ENCODE measurements at places on chromosomes 3 and 15.

- DNase-seq = no peak
Observed at GRCh38 chr3:119340446-119340845, 46.3 kb downstream of the ARHGAP31 start.

DNA sequence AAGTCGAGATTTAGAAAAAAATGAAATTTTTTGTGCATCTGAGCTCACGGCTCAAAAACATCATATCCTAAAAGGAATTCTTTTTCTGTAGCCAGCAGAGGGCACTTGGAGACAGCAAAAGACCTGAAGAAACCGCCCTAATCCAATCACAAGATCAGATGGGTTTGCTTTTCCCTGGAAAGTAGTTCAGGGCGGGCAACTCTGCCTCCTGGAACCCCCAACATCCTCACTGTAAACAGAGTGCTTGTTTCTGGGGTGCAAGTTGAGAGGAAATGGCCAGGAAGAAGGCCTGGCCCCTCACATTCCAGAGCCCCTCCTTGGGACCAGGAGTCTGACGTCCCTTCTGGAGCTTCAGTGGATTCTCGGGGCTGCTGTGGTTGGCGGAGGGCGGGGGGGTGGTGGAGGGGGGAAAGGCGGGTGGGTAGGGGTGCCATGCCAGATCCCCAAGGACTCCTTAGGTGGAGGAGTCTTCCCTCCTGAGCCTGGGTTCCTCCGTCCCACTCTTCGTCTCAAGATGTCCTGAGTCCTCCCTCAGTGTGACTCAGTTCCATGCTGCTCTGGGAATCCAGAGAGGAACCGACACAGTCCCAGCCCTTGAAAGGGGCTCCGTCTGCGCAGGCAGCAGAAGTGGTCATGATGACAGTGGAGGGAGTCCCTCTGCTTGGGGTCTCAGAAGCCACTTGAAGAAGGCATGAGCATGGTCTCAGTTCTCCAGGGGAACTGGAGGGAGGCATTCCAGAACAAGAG, 35.9 kb downstream of the CCK start:
- DNase-seq = peak; percentile 3

DNA sequence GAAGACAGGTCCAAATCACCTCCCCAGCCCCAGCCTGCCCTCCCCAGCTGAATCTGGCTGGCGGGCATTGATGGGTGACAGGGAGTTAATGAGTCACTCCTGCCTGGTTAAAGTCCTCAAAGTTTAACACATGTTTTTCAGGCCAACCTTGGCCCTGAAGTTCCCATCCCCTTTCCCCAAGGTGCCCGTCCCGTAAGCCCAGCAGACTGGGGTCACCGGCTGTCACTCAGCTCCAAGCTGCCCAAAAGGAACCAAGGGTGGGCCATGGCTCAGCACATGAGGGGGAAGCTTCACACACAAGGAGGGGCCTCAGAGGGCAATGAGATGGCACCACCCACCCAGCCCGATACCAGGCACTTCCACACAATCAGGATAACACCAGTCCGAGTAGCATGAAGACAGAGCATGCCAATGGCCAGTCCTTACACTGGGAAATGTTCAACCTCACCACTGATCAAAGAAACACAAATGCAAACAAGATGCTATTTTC, 10.2 kb upstream of the KLF15 start:
- no peak for DNase-seq

DNA sequence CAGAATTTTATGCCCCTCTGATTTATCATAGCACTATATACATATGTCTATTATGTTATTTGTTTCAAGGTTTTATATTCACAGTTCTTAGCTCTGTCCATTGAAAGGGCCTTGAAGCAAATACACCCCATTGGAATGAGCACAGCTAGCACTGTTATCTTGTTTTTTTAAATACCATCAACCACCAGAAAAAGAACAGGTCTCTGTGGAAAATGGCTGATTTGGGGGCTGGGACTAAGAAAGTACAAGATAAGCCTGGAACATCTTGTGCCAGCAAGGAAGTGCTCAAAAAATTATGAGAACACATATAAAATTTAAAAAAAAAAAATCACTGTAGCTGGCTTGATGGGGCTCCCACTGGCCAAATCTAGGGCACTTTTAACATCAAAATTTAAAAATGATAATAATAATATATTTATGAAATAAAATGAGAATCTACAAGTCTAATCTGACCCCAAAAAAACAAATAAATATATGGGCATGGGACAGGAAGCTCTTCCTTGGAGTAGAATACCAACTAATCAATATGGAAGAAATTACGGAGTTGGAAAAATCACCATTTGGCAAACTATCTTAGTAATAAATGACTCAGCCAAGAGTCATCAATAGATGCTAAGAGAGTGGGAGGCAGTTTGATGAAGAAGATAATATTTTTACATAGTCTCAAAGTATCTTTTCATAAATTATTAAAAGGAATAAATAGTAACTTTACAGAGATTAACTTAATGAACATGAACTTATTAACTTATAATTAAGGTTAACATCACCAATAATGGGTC, 20.5 kb downstream of the IFT80 start:
- no peak for DNase-seq

- no peak for DNase-seq
Observed at GRCh38 chr3:142287866-142288638, 62.7 kb upstream of the GK5 start.

- no peak for DNase-seq
Observed at GRCh38 chr15:79065361-79065705, 25.2 kb downstream of the RASGRF1 start.

DNA sequence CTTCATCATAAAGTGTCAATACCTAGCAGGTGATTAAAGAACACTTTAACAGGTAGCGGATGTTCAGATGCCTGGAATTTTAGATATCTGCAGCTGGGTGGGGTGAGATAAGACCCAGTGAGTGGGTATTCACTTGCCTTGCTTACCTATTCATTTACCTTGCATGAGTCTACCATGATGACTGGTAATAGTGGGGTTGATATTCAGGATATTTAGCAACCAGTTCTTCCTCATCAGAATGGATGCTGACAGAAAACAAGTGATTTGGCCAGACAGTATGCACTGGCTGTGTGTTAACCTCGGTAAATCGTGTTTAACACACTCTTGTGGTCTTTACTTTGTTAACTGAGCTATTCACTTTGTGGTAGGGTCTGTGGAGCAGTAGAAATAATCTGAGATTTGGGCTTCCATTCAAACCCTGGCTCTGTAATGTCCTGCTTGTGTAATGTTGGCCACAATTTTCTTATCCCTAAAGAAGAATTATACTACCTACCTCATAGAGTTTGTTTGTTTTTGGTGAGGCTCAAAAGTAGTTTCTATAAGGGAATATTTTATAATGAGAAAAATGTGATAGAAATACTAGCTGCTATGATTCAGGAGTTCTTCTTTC, 391.9 kb upstream of the TBL1XR1 start:
- no peak for DNase-seq

- DNase-seq = no peak
Observed at GRCh38 chr3:185087419-185087818, 65.4 kb downstream of the C3orf70 start.

DNA sequence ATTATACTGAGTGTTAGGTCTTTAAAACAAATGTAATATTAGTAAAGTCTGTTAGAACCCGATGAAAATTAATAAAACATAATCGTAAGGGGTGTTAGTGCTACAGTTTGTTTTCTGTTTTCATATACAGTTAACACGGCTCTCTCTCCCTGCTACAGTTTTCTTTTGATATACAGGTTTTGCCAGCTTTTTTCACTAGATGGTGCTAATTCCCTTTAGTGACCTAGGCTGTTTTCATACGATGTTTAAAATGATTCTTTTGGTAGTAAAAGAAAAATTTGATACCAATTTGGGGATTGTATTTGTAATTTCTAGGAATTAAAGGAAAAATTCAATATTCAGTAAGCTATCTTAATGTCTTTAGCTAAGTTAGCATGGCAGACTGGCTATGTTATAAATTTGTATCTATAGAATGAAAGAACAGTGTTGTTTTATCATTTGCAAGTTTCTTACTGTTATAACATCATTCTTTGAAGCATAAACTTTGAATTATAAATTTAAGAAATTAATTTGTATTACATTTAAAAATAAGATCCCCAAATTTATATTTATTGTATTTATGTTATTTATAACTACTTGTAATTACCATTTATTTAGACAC, 11.5 kb downstream of the APH1B start:
- DNase-seq = no peak

DNA sequence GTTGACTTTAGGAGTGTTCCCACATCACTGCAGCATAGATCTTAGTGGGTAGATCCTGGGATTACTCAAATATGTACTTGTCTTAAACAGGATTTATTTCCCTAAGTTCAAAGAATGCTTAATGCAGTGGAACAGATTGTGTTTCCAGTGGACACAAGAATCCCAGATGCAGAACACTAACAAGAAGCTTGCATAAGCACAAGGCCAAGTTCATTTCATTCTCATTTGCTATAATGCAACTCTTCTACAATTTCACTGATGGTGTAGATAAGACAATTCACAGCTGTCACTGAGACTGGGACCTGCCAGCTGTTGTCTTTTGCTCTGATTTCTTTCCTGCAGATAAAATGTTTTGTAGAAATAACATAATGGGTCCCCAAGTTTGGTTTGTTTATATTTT, 225.6 kb downstream of the NFKBIZ start:
- DNase-seq = no peak

DNA sequence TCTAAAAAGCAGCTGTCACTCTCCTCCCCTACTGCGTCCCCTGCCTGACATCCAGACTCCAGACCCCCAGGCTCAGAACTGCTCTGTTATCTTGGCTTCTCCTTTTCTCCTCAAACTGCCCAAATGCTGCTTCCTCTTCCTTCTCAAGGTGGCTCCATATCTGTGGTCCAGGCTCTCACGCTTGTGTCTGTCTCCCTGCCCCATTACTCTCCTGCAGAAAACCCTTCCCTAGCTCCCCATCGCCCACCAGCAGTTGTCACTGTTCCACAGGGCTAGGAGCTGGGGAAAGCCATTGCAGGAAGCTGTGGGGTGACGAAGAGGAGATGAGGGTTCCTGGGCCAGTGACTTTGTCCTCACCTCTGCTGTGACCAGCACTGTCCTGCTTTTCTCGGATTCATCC, 30.7 kb upstream of the CGNL1 start:
- no peak for DNase-seq

DNA sequence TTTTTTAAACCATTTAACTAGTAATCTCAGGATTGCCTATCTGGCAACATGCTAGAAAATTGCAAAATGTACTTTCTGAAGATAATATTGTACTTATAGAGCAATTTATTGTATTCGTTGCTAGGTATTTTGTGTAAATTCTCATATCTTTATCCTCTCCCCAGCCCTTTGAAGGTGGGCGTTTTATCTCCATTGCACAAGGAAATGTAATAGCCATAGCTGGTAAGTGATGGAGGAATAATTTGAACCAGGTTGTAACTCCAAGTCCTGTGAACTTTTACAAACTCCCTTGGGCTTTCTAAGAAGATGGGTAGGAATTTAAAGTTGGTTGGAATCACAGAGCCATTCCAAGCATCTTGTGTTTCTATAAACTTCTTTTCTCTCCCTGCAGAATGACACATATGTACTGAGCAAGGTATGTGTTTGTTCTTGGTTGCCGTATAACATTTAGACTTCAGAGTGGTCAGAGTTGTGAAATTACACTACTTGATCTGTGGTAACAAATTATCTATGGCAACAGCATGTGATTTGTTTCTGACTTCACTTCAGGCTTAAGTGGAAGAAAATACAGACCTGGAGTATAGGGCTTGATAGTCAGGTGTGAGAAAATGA, 170.9 kb downstream of the AKAP13 start:
- no peak for DNase-seq

- no peak for DNase-seq
Observed at GRCh38 chr3:58071480-58071971, 63.3 kb downstream of the FLNB start.

DNA sequence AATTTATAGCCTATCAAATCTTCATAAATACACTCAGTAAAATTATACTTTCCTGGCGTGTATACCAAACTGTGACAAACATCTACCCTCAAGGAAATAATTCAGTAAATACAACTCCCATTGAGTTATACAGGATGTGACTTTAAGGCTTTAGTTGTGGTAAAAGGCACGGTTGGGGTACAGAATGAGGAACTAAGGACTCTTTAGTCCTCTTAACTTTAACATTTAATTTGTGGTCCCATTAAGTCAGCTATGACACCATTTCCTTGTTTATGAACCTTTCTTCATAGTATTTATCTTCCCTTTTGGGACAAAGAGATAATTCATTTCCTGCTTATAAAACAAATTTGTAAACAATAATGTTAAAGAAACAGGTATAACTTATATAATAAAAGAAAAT, 30.2 kb downstream of the IFT80 start:
- no peak for DNase-seq

- no peak for DNase-seq
Observed at GRCh38 chr15:73867956-73868355, 5.4 kb upstream of the TBC1D21 start.

- no peak for DNase-seq
Observed at GRCh38 chr3:169754711-169755110, 10.1 kb downstream of the TERC start.

DNA sequence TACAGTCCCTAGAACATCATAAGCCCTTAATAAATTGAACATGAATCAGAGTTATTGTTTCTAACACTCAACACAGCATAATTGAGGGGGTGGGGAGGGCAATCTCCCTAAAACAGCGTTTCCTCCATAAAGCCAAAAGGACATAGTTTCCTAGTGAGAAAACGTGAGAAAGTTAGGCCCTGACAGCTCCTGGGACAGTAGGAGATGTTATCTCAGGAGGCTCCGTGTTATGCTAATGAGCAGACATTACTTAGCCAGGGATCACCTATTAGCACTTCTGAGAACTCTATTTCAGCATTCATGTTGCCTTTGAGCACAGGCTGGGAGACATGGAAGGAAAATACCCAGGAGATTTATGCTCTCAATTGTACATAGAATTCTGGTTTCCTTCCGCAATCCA, 229.1 kb upstream of the ADAMTS9 start:
- DNase-seq = no peak

DNA sequence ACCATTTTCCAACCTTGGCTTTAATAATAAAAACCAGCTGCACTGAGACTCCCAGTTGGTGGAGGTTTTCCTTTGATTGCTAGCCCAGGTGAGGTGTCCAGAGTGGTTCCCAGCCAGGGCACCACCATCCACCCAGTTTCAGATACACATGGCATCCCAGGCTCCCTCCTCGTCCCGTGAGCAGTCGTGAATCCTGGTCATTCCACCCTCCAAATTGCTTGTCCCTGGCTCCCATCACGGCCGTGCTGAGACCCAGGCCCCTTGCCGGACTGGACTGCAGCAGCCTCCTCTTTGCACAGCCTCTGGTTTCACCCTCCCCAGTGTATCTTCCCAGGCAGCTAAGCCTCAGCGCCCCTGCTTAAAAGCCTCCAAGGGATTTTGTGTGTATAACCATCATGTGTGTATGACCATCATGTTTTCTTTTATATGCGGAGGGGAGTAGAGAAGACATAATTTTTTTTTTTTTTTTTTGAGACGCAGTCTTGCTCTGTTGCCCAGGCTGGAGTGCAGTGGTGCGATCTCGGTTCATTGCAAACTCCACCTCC, 106.3 kb downstream of the ETFA start:
- DNase-seq = no peak

GRCh38 chr3:46076606-46077005, 49.3 kb upstream of the XCR1 start:
- DNase-seq = no peak

GRCh38 chr15:39593656-39594445, 13.0 kb downstream of the THBS1 start:
- DNase-seq = no peak

Data from NCI-H187 (cell line).